MCF 10A (cell line): ENCODE measurements at places on chromosomes 13 and 19. TPM values are rescaled to one million over a fixed set of nuclear protein-coding genes. Genes with fewer than 3 reads are reported as not detected.

ZNF723 gene
- not detected in 2 replicates for total RNA-seq

FAM216B gene
- not detected in 2 replicates for total RNA-seq

OR7A5 gene
- total RNA-seq = not detected in 2 replicates

TMEM238 gene
- 10.6 and 14.9 TPM in 2 replicates for total RNA-seq

CGB5 gene
- total RNA-seq = not detected in 2 replicates

SIGLEC12 gene
- total RNA-seq = not detected in 2 replicates

COPE gene
- total RNA-seq = 310 and 456 TPM in 2 replicates

ELAVL3 gene
- total RNA-seq = 0.54 TPM in 1 of 2 replicates, not detected in the other

ATP4B gene
- not detected in 2 replicates for total RNA-seq

GRCh38 chr19:49837009-49837310, 14.0 kb upstream of the PTOV1 start:
- DNase-seq = peak; percentile 68

DNA sequence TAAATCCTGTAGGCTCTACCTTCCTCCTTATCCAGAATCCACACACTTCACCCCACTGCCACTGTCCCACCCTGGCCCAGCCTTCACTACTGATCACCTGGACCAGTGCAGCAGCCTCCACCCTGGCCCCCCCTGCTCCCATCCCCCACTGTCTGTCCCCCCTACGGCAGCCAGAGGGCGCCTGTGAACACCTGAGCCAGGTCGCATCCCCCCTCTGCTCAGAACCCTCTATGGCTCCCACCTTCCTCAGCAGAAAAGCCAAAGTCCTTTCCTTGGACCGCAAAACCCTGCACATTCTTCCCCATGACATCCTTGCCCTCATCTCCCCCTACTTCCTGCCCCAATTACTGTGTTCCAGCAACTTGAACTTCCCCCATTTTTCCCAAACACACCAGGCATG, 20.6 kb downstream of the ELAVL3 start:
- no peak for DNase-seq

DNA sequence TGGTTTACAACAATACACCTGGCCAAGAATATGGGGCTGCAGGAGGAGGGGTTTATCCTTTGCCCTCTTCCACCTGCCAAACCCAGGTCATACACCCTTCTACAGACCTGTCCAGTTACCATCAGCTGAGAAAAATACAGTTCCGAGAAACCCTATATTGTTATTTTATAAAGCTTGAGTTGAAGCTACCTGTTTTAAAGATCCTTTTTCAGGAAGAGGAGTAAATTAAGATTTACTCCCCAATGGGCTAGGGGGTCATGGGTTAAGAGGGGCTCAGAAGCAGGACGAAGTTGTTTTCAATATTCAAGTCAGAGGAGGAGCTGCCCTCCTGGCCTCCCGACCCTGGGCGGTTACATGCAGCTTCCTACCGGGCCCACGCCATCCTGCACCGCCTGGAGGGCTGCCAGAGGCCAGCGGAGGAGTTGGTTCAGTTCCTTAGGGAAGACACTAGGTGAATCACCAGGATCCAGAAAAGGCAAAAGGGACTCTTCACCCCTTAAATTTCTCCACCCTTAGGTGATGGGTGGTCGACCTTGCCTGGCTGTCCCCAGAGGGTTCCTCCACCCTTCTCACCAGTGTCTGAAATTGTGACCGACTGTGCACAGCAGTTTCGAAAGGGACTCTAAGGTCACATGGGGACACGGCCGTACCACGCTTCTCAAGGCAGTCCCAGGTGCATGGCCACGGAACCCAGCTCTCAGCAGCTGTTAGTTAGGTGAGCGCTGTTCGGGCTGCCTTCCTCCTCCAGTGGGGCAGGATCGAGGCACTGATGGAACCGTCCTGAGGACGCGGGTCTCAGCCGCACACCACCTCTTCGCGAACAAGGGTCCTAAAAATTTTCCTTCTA, 1.2 kb downstream of the GJB2 start:
- DNase-seq = peak; percentile 68

- DNase-seq = peak; percentile 71
These were observed 208.8 kb downstream of the SLITRK6 start for GRCh38 chr13:85590231-85590931.

GRCh38 chr13:100014621-100015020, 33.0 kb downstream of the ZIC2 start:
- no peak for DNase-seq

DNA sequence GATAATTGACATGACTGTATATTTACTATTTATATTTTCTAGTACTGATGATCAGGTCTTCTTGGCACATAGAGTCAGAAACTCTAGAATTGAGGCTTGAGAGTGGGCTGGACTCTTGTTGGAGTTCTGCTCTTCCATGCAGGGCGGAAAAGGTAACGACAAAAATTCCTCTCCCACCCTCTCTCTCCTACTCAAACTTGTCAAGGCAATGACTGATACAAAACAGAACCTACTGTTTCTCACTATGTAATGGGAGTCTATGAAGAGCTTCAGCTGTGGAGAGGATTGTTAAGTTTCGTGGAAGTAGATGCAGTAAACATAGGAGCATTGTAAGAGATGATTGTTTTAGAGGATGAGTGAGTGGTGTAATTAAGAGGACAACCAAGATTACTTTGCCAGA, 8.8 kb downstream of the EDNRB start:
- no peak for DNase-seq

- DNase-seq = no peak
These were observed 15.9 kb downstream of the PRR36 start for GRCh38 chr19:7858109-7858770.

DNA sequence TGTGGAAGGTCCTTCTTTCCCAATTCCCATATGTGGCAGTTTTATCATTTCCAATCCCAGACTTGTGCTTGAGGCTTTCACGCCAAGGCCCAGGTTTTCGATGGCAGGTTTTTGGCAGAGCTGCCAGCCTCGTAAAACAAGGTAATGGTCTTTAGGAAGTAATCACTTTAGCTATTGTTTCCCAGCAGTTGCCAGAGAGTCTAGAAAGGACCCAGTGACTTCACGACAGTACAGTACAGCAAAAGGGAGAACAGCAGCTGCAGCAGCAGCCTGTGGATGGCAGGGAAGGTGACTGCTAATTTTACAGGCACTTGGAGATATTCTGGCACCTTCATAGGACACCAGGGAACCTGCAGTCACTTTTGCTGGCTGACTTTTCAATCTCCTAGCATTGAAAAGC, 291.6 kb upstream of the MAB21L1 start:
- no peak for DNase-seq

DNA sequence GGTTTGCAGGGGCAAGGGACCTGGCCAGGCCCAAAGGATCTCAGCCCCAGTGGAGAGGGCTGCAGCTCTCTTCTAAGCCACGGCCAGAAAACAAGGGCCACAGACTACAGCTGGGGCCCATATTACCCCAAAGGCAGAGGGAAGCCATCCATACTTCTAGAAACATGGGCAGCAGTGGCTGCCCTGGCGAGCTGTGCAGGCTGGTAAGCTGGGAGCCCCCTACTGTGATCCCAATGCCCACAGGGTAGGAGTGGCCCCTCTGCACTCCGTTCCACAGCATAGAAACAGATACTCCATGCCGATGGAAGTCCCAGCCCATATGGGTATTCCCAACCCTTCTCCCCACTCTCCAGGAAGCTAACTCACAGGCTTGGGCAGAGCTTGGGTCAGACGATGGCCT, 25.1 kb downstream of the VSTM2B start:
- DNase-seq = no peak
